ENCODE measurements at places on chromosomes 3 and 15.

GRCh38 chr15:78691167-78691850, 50.3 kb upstream of the CHRNB4 start:
- DNase-seq, result no peak

DNA sequence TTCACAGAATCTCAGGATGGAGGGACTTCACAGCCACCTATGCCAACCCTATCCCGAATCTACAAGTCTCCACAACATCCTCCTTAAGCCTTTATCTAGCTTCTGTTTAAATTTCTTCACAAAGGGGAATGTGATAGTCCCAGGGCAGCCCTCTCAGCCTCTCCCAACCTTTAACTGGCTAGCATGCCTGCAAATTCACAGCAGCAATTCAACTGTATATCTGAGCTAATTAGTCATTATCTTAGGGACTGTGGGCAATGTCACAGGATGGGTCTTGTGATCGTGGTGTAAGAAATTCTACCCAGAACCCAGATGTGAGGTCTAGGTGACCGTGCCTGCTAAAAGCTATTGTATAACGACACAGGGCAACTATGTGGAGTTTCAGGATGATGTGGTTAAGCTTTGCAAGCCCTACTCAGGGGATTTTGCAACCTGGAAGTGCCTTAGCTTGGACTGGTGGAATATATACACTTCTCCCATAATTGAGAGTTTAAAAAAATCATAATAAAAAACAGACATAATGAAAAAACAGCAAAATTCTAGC, 65.5 kb upstream of the FBN1 start:
- no peak for DNase-seq

DNA sequence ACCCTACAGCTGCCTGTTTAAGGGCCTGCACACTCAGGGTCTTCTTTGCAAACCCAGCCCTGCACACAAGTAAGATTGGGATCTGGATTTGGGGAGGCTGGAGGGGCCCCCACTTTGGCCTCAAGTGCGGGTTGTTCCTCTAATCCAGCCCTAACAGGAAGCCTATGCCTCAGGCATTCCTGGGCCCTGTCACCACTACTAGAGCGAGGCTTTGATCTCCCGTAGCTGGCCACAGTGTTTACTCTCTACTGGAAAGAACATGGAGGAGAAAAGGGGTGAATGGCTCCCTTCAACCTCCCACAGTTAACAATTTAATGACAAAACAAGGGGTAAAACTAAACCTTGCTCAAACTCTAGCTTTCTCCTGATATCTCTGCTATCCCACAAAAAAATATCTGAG, 48.4 kb downstream of the DZIP1L start:
- no peak for DNase-seq

DNA sequence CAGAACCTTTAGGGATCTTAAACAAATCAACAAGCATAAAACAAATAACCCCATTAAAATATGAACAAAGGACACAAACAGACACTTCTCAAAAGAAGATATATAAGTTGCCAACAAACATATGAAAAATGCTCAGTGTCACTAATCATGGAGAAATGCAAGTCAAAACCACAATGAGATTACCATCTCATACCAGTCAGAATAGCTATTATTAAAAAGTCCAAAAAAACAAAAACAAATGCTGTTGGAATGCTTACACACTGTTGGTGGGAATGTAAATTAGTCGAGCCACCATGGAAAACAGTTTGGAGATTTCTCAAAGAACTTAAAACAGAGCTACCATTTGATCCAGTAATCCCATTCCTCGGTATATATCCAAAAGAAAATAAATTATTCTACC, 423.6 kb downstream of the OTOL1 start:
- no peak for DNase-seq

GRCh38 chr15:63972801-63973200, 73.5 kb downstream of the DAPK2 start:
- DNase-seq, result no peak

DNA sequence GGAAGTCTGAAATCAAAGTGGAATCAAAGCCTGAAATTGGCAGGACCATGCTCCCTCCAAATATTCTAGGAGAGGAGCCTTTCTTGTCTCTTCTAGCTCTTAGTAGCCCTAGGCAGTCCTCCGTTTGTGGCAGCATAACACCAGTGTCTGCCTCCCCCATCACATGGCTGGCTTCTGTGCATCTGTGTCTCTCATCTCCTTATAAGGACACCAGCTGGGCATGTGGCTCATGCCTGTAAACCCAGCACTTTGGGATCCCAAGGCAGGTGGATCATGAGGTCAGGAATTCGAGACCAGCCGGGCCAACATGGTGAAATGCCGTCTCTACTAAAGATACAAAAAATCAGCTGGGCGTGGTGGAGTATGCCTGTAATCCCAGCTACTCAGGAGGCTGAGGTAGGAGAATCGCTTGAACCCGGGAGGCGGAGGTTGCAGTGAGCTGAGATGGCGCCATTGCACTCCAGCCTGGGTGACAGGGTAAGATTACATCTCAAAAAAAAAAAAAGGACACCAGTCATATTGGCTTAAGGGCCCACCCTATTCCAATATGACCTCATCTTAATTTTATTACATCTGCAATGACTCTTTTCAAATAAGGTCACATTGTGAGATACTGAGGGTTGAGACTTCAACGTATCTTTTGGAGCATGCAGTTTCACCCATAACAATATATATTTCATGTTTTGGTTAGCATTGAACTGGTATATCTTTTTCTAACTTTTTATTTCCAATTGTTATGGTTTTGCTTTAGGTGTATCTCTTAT, 148.0 kb upstream of the TPM1 start:
- no peak for DNase-seq

- DNase-seq, result no peak
These were observed 155.4 kb upstream of the CCDC54 start for GRCh38 chr3:107221856-107222255.

GRCh38 chr3:197598404-197598980, 42.7 kb upstream of the BDH1 start:
- DNase-seq, result no peak

GRCh38 chr3:22730701-22731100, 472.4 kb upstream of the UBE2E2 start:
- DNase-seq, result no peak

DNA sequence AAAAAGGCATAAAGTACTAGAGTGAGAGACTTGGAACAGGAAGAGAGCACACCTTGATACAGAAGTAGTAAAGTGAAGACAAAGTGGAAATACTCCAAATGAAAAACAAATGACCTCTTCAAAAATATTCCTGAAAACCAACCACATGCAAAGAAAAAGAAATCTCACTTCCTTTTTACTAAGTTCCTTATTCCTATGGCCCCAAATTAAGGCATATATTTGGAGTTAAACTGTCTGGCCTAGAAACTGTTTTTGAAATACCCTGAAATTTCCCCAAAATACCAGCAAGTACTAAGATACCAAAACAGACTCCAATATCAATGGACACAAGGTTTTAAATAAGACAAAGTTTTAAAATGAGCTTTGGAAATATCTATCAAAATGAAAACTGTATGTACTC, 58.2 kb downstream of the ZNF148 start:
- DNase-seq, result no peak

GRCh38 chr3:98558100-98558827, 26.5 kb downstream of the GPR15 start:
- DNase-seq, result no peak

- no peak for DNase-seq
These were observed 199.1 kb downstream of the TJP1 start for GRCh38 chr15:29623116-29623639.

GRCh38 chr15:92586383-92586942, 69.1 kb downstream of the FAM174B start:
- no peak for DNase-seq

GRCh38 chr3:192817506-192817905, 90.2 kb upstream of the FGF12 start:
- DNase-seq, result no peak

DNA sequence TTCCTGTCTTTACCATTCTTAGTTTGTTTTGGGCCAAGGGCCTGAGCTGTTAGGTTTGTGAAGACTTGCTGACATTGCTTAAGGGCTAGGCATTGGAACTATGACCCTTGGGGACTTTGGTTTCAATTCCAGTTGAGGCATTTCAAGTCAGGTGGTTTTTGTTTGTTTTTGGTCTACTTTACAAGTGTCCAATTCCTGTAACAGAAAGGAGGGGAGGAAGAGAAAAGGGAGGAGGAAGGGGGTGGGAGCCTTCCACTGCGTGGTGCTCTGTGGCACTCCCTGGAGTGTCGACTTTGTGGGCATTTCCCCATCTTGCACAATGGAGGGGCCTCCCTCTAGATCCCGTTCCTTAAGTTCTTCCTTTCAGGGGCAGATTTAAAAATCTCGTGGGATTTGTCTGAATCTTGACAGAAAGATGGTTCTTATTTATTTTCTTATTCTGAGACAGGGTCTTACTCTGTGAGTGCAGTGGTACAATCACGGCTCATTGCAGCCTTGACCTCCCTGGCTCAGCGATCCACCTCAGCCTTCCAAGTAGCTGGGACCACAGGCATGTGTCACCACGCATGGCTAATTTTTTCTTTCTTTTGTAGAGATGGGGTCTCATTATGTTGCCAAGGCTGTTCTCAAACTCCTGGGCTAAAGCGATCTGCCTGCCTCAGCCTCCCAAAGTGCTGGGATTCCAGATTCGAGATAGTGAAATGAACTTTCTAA, 59.5 kb upstream of the RYK start:
- DNase-seq, result no peak

DNA sequence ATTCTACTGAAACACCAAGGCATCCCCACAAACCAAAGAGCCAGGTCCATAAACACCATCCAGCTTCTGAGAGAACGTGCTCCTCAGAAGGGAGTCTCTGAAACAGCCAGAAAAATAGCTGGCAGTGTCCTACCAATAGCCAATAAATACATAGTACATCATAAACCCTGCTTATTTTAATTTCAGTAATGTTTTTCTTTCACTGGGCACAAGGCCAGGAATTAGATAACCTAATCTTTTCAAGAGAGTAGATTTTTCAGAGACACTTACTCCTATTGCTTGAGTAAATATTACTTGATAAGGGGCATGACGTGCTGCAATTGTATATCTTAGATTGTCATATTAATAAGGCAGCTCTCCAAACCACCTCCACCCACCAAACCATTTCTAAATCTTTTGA, 22.7 kb downstream of the GADL1 start:
- no peak for DNase-seq

DNA sequence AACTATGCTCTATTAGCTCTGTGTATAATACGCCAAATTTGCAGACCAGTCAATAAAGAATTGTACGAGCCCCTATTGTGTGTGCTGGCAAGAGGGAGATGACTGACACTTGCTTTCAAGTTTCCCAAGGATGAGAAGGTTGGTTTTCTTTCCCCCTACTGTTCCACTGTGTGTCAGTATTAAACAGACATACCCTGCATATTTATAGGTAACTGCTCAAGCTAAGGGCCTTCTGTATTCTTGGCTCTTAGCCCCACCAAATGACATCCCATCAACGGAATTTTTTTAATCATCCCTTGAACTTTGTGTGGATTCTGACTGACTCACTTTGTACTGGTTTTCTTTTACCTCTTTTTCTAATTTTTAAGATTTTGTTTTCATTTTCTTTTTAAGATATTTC, 60.6 kb upstream of the GYG1 start:
- no peak for DNase-seq

DNA sequence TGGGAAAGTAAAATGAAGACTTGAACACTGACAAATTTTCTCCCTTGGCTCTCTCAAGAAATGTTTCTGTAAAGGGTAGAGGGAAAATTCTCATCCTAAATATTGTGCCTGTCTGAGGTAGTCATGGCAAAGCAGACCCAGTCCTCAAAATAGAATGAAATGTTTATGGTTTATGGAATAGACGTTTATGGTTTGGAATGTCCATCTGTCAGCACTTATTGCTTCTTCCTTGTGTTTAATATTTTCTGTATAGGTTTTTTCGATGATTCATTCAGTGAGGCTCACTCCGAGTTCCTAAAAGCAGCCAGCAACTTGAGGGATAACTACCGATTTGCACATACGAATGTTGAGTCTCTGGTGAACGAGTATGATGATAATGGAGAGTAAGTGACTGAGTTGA, 13.9 kb downstream of the ELL3 start:
- DNase-seq, result no peak

DNA sequence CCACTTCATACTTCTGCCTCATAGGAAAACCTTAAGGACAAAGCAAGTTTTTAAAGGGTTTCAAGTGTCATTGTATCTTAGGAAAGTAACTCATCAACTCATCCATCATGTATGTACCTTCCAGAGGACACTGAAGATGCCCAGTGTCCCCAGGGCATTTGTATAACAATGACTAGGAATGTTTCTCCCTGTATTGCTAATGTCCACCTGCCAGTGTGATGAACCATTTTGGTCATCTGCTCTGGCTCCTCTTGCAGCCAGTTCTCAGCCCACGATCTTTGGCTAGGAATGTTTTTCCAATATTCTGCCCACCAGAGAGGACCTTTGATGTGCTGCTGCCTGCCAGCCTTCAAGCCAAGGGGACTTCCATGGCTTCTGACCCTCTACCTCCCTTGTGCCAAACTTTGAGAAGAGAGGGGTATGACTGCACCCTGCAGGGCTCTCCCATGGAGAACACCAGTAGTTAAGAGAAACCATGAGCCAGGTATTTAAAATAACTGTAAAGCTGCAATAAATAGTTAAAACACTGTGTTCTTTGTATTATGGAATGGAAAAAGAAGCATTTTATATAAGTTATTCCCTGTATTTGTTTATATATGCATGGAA, 11.4 kb downstream of the LMOD3 start:
- no peak for DNase-seq

DNA sequence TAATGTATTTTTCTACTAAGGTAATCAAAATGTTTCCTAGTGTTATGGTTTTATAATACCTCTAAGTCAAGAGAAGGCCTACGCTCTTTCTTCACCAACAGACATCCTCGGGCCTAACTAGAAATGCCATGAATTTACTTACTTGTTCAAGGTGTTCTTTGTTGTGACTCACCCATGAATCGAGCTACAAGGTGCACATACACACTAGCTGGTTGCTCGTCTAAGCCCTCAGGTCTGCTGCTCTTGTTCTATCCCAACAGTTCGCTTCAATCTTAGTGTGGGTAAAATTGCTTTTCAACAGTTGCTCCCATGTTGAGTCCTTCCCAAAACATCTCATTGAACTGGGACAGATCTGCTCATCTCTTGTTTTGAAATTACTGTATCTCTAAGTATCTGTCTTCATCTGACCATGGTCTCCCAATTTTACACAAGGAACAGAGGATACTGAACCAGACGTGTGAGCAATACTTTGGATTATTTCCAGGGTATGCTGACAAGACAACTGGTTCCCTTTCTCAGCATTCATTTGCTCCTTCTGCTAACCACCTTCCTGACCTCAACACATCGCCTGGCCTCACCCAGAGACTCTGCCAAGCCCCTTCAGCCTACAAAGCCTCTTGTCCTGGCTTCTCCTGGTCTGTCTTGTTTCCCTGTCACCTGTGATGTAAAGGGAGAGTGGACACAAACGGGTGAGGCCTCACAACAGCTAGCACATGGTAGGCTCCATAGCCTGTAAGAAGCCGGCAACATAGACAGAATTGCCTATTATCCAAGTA, 84.2 kb downstream of the NEDD4 start:
- DNase-seq, result no peak

GRCh38 chr3:112297714-112298113, 3.7 kb upstream of the SLC9C1 start:
- DNase-seq, result no peak

GRCh38 chr3:39207361-39208186, 15.2 kb upstream of the XIRP1 start:
- DNase-seq, result no peak

- DNase-seq, result no peak
These were observed 26.5 kb downstream of the CFAP161 start for GRCh38 chr15:81160312-81161159.

- no peak for DNase-seq
These were observed 18.5 kb downstream of the SHQ1 start for GRCh38 chr3:72829701-72830100.
